Activated CD4-positive, alpha-beta T cell treated with anti-CD3 and anti-CD28 coated beads, Interleukin-2, amount 50 U/mL, for 24 hours (primary cell): ENCODE measurements at places on chromosomes 6 and 20.
A peak's percentile ranks its signal among the peaks of the same experiment; 100 is the strongest.

- DNase-seq: no peak
Observed at GRCh38 chr6:106710580-106710979, 81.2 kb downstream of the QRSL1 start.

DNA sequence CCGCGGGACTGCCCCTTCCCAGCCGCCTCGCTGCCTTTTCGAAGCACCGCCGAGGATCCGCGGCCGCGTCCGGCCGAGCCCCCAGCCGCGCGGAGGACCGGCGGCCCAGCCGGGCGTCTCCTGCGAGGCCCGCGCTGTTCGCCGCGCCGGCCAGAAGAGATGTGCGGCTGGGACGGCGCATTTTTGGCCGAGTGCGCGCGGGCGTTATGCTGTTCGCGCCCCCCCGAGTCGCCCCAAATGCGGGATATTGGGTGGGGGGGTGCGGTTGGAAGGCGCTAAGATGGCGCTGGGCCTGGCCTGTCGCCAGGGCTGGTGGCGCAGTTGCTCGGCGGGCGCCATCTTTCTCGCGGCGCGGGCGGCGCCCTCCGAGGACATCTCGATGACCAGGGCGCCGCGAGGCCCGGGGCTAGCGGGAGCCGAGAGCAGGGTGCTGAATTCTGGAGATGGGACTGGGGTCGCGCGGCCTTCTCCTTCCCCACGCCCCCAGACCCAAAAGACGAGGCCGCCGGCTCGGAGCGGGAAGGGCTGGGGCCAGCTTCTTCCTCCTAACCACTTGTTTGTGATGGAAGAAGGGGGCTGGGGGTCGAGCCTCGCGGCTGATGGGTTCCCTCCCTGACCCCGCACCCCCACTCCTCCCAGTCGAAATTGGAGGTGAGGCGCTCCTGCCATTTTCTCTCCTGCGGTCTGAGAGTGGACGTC, 1.5 kb downstream of the BICRAL start:
- DNase-seq: peak; percentile 56

GRCh38 chr6:28134015-28134414, 7.7 kb upstream of the ZKSCAN8 start:
- DNase-seq: no peak

DNA sequence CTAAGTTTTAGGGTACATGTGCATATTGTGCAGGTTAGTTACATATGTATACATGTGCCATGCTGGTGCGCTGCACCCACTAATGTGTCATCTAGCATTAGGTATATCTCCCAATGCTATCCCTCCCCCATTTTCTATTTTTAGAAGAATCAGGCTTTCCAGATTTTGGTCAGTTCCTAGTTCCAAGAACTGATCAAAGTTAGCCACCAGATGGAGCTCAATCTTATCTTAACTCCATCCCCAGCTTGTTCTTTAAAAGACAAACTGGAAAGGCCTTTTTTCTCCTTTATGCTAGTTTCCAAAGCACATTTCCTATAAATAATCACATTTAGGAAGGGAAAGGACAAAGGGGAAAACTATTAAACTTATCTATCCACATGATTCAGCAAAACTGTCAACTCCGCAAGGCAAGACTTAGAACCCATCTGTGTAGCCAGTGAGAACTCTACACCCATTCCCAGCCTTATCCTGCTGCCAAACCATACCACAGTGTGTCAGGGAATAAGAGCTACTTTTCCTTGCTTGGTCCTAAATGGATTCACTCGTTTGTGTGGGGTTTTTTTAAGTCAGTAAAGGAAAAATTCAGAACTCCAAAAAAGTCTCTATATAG, 22.8 kb upstream of the KHDC1 start:
- DNase-seq: no peak

DNA sequence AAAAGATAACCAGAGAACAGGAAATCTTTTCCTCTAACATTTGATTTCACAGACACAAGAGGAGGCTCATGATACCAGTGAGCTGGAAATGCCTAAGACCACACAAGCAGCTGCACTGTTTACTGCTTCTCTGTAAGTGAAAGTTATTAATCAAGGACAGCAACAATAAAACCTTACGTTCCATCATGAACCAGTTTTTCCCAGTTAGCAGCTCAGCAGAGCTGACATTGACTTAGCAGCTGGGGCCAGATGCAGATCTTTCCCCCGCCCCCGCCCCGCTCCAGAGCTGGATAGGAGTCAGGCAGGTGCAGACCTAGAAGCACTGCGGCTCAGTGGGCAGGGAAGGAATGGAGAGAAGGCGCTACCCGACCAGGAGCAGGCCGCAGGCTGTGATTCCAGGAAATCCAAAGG, 275.2 kb downstream of the GMDS start:
- DNase-seq: no peak

DNA sequence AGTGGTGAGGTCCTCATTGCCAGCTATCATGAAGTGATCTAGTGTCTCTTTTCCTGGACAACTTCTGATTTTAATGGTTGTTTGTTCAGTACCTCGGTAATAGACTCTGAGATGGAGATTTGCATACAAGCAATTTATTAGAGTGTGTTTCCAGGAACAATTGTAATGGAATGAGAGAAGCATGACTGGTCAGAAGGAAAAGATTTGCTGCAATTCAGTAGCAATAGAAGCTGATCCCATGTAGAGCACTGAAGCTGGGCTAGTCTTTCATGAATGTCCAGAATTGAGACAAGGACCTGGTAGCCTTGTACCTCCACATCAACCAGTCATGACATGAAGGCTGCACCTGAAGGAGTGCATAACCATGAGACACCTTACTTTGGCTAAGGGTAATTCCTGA, 526.5 kb downstream of the NKAIN2 start:
- DNase-seq: no peak

DNA sequence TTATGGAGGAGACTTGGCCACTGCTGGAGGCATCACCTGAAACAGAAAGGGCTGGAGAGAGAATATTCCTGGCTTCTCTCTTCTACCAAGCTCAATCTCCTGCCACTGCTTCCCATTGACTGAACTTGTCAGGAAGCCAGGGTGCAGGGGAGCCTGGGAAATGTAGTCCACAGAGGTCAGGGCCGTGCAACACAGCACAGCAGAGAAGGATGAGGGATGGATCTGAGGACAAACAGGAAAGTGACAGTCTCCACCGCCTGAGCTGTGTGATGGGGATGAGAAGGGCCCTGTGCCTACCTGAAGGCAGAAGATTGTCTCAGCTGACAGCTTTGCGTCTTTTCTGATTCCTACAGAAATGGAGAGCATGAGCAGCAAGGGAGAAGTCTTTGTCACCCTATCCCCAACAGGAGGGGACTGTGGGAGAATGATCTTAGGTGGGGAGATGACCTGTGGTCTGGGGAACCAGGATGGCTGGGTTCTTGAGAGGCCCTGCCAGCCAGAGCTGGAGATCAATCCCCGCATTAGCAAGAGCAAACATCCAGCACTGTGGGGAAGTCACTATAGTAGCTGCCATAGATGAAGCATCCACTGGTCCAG, 114.2 kb downstream of the SNX5 start:
- DNase-seq: no peak

DNA sequence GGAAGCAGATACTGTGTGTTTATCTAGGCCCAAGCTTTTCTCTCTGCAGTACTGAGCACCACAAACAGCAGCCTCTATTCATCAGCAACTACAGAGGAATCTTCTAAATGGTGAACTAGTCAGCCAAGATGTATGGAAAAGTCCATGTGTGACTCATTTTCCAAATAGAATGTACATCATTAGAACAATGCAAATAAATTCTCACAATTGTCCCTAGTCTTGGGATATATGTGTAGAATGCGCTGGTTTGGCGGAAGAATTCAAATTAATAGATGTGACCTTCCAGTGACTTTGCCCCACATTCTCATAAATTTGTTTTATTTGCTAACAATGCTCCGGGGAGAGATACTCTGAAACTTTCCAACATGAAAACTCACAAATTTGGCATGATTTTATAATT, 436.2 kb downstream of the CBLN4 start:
- DNase-seq: no peak

- no peak for DNase-seq
Observed at GRCh38 chr20:23918896-23919295, 39.3 kb upstream of the CST5 start.

DNA sequence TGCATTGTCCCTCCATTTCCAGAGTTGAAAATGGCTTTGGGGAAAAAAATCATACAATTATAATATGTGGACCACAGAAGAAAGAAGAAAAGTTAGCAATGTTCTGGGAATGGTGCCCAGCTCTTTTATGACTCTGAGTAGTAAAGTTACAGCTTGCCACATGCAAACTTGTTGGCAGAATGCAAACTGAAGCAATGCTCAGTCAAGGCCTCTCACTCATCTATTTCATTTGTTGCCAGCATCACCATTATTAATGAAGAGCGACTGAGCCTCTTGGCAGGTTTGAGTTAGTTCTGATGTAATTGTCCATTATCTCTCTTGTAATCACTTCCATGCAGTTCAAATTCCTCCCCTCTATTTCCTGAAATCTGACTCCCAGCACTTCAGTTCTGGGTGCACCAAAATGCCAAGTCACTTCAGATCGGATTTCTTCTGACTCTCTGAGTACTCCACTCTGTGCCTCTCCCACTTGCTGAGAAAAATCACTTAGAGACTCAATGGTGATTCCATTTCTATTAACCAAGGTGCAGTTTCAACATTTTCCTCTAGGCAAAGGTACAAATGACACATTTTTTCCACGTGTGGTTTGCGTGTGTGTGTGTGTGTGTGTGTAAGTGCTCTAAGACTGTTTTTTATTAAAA, 154.4 kb upstream of the STMND1 start:
- no peak for DNase-seq

- DNase-seq: no peak
Observed at GRCh38 chr20:37914672-37915433, 11.9 kb downstream of the VSTM2L start.

GRCh38 chr6:87237804-87238203, 82.4 kb downstream of the ZNF292 start:
- DNase-seq: no peak

- no peak for DNase-seq
Observed at GRCh38 chr20:7180256-7181045, 413.0 kb downstream of the BMP2 start.

DNA sequence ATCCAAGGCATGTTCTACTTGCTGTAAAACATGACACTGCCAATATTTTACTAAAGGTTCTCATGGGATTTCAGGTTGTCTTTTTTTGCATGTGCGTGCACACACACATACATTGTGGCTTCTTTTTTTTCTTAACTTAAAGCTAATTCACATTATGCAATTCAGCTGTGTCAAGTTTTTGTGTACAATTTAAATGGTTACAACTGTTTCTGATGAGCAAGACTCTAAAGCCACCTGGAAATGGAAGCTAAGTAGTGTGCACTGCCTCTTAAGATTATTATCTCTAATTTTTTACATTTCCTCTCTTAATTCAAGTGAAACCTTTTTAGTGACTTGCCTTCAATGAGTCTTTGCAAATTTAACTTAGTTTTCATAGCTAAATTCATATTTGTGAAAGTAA, 75.3 kb downstream of the TULP4 start:
- no peak for DNase-seq

GRCh38 chr6:133542056-133542821, 301.1 kb downstream of the EYA4 start:
- DNase-seq: no peak
